ENCODE measurements at places on chromosomes 12 and 14. TPM values are rescaled to one million over a fixed set of nuclear protein-coding genes. Genes with fewer than 3 reads are reported as not detected.

Gene DACT1
- total RNA-seq: 0.48 TPM

Gene TMPRSS12
- total RNA-seq: not detected

Gene CISTR
- total RNA-seq: not detected

Gene NXPH4
- 0.40 TPM for total RNA-seq

Gene RHEBL1
- total RNA-seq: 10.8 TPM

Gene RNASE2
- total RNA-seq: not detected

Gene KLRD1
- total RNA-seq: 68.3 TPM

Gene LTBR
- 0.82 TPM for total RNA-seq
